Mammary microvascular endothelial cell (primary cell): ENCODE measurements at places on chromosomes 7 and 10. TPM values are rescaled to one million over a fixed set of nuclear protein-coding genes. Genes with fewer than 3 reads are reported as not detected.

The GNAI1 gene
- total RNA-seq, result 50.6 and 51.6 TPM in 2 replicates

The COL13A1 gene
- 57.4 and 77.5 TPM in 2 replicates for total RNA-seq

The IL15RA gene
- 40.6 and 52.3 TPM in 2 replicates for total RNA-seq

The ITGA8 gene
- 0.44 and 0.53 TPM in 2 replicates for total RNA-seq

The CDK1 gene
- 84.0 and 89.3 TPM in 2 replicates for total RNA-seq

The VIPR2 gene
- not detected in 2 replicates for total RNA-seq

The ZNF282 gene
- 22.3 and 26.2 TPM in 2 replicates for total RNA-seq

The C7orf57 gene
- 0.15 and 0.20 TPM in 2 replicates for total RNA-seq

The UCMA gene
- total RNA-seq, result not detected in 2 replicates

The GRB10 gene
- 95.3 and 113 TPM in 2 replicates for total RNA-seq

The TFR2 gene
- under 0.01 and 0.44 TPM in 2 replicates for total RNA-seq

The BCAP29 gene
- total RNA-seq, result 214 and 266 TPM in 2 replicates

The CALML3 gene
- not detected in 2 replicates for total RNA-seq

The MAP3K8 gene
- 2.5 and 3.1 TPM in 2 replicates for total RNA-seq

The DNAH11 gene
- 4.6 and 8.5 TPM in 2 replicates for total RNA-seq

The SPDYE2 gene
- total RNA-seq, result not detected in 2 replicates

The TLX1 gene
- not detected in 2 replicates for total RNA-seq

The ITPRID1 gene
- total RNA-seq, result not detected in 2 replicates

The SEPTIN14 gene
- not detected in 2 replicates for total RNA-seq

The GRID2IP gene
- not detected in 2 replicates for total RNA-seq

The ZNF365 gene
- total RNA-seq, result 0.20 and 0.33 TPM in 2 replicates

The AGR2 gene
- not detected in 2 replicates for total RNA-seq

The NODAL gene
- not detected in 2 replicates for total RNA-seq

The TMEM26 gene
- not detected in 2 replicates for total RNA-seq

The SPDYE6 gene
- total RNA-seq, result 0.07 TPM in 1 of 2 replicates, not detected in the other

The LRRN3 gene
- 0.05 TPM in 1 of 2 replicates, not detected in the other for total RNA-seq

The PTPN20 gene
- not detected in 2 replicates for total RNA-seq

The SUGCT gene
- 1.6 TPM in 1 of 2 replicates, not detected in the other for total RNA-seq

The TMEM196 gene
- not detected in 2 replicates for total RNA-seq

The DUS4L gene
- 9.7 and 11.1 TPM in 2 replicates for total RNA-seq

The KLF14 gene
- not detected in 2 replicates for total RNA-seq

The LRRD1 gene
- 0.07 TPM in 1 of 2 replicates, not detected in the other for total RNA-seq
